ENCODE measurements at places on chromosomes 3 and 15.

DNA sequence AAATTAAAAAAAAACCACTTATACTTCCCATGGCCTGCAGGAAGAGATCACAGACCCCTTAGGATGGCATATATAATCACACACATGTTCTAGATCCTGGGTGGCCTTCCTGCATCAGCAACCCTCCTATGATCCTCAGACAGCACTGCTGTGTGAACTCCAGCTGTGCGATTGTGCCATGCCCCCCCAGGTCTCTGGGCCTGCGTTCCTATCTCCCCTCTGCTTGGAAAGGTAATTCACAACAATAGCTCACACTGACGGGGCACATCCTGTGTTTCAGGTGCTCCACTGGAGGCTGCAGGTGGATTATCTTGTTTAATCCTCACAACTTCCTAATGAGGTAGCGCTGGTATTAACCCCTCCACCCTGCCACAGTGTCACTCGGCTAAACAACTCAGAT lies 71.2 kb upstream of the GLCE start:
- no peak for DNase-seq

DNA sequence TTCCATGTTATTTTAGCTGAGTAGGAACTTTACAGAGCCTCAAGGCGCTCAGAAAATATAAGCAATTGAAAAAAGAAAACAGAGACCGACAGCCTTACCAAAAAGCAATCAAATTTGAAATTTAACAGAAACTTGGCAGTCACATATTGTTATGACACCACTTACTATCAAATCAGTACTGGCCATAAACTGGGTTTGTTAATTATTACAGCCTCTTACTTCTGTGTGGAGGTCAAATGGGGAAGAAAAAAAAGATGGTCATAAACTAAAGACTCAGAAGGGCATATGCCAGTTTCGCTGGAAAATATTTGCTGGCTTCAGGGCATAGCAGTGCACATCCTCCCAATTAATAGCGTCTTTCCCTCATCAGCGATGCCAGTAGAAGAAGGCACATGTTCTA lies 45.5 kb upstream of the SUCLG2 start:
- DNase-seq: no peak

GRCh38 chr15:35349916-35350315 lies 196.0 kb downstream of the DPH6 start:
- DNase-seq: no peak

- DNase-seq: no peak
These were observed at the start of gene CAMP for GRCh38 chr3:48222616-48223513. Gene CAMP, plus strand, starts transcription at chr3:48223495. Its CDS starts 17 bp downstream, at chr3:48223512.

DNA sequence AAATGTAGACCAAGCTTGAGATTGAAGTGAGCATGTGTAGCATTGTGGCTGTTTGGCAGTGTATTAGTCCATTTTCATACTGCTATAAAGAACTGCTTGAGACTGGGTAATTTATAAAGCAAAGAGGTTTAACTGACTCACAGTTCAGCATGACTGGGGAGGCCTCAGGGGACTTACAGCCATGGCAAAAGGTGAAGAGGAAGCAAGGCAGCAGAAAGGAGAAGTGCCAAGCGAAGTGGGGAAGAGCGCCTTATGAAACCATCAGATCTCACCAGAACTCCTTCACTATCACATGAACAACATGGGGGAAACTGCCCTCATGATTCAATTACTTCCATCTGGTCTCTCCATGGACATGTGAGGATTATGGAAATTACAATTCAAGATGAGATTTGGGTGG lies 8.6 kb upstream of the CERS3 start:
- DNase-seq: no peak
